ENCODE measurements at places on chromosomes 5 and 9.

- no peak for DNase-seq
Measured at GRCh38 chr9:102362470-102363132, 624.2 kb upstream of the GRIN3A start.

GRCh38 chr5:154345255-154345952 is 100.4 kb upstream of the SAP30L start:
- DNase-seq: no peak

DNA sequence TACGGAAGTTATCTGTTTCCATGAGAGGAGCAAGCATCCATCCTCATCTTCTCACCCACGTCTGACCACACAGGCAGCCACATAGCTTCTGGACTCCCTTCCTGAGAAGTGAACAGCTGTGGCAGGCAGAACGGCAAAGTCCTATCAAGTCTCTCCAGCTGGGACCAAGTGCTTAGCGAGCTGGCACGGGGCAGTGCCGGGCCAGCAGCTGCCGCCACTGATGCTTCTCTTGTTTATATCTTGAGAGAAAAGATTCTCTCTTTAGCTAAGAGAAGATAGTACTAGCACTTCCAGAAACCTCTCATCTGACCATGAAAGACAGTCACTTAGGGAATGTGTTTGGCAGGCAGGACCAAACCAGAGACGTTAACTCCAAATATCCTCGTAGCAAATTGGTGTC is 37.2 kb downstream of the PLAC8L1 start:
- DNase-seq: peak; percentile 17

DNA sequence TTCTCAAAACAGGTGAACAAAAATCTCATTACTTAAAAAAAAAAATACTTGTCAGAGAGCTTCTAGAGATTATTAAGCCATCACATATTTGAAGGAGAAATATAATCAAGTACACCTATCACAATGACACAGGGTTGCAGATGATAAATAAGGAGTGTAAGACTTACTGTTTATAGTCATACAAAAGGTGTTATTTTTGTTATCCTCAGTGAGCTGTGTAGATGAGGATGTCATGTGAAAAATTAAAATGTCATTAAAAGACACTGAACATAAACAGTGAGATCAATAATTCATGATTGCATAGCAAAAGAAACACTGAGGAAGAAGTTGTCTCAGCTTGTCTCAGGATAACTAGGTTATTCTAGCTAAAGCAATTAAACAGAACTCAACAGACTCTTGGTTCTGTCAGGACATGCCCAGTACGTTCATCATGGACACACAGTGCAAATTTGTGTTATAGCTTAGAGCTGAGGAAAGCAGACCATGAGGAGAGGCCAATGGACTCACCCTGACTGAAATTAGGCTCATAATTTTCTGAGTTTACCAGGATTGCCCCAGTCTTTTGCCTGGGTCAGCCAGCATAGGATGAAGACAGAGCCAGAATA is 1162.6 kb upstream of the C9orf72 start:
- no peak for DNase-seq

DNA sequence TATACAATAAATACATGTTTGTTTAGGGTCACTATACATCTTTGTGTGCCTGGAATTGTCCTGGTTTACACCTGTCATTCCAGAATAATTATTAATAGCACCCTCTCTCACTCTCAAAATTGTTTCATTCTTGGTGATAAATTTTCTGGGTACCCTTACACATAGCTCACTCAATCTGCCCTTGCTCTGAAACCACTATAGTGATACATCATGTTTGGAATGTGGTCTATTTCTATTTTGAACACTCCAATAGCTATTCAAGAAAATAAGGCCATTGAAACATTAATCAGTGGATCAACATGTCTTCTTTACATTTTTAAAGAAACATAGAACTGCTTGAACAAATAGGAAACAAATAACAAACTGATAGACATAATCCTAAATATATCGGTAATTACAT is 158.7 kb downstream of the ARRDC3 start:
- DNase-seq: no peak

DNA sequence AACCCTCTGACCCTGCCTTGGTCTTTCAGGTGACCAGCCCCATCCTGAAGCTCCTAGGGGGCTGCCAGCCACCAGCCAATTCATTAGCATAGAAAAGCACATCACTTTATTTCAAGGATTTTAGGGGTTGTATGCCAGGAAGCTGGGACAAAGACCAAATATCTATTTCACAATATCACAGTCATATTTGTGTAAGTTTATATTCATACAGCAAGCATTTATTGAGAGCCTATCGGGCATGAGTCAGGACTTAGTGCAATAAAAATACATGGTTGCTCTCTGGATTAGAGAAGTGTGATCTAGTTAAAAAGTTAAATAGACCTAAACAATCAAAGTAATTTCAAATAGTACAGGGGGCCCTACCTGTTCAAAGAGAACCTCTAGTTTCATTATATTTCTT is 113.8 kb downstream of the ERCC6L2 start:
- no peak for DNase-seq

- DNase-seq: no peak
Measured at GRCh38 chr5:107468276-107468675, 202.5 kb downstream of the EFNA5 start.

GRCh38 chr5:79898611-79899010 is 92.5 kb downstream of the MTX3 start:
- no peak for DNase-seq

- DNase-seq: no peak
Measured at GRCh38 chr9:97747201-97747965, 50.2 kb upstream of the XPA start.

DNA sequence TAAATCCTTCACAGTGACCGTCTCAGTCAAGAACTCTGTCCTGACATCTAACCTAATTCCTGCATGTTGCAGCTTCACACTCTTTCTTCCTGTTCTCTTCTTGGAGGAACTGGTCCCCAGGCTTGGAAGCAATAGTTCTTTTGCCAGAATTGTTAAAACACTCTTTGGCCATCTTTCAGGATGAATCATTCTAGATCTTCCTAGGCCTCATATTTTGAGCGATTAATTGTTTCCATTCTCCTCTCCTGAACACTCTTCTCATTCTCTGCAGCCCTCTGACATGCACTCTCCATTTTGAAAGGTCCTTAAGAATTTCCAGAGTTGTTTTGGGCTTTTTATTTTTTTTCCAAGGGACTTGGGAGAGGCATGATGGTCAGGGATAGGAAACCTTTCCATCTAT is 85.8 kb downstream of the FAM114A2 start:
- DNase-seq: no peak
